ENCODE measurements at places on chromosomes 6 and 20.

GRCh38 chr6:76435174-76435573 lies 362.7 kb upstream of the IMPG1 start:
- DNase-seq = no peak

- DNase-seq = no peak
Measured at GRCh38 chr6:140068801-140069200, 694.4 kb upstream of the CITED2 start.

DNA sequence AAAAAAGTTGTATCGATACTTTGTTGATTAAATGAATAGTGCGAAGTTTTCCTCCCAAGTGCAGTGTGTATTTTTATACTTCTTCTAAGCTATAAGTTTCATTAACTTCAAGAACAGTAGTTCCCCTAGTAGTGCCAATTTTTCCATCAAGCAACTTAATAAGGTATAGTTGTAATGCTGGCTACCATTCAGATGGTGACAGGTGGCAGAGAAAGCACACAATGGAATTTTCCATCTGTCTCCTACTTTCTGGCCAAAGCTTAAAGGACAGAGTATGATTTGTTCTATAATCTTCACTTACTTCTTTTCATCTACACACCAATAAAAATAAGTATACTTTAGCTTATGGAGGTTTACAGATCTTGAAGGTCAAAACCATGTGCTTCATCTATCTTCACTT lies 431.1 kb downstream of the NKAIN2 start:
- DNase-seq = no peak

DNA sequence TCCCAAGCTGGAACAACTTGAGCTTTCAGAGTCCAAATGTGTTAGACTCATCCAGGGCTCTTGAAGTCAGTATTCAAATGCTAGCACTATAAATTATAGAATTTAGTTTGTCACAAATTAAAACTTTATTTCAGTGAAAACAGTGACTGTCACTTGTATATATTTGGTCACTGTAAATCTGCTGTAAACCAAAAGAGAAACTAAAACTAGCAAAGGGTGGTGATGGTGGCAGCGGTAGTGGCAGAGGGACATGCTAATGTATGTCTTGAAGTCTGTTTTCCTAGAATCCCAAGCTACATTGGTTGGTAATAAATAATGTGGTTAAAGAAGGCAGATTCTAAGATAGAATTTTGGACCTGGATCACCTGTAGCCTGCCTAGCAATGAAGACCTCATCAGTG lies 140.4 kb upstream of the CENPW start:
- DNase-seq = no peak

- DNase-seq = no peak
Measured at GRCh38 chr6:36339146-36339545, 2.5 kb upstream of the BNIP5 start.

DNA sequence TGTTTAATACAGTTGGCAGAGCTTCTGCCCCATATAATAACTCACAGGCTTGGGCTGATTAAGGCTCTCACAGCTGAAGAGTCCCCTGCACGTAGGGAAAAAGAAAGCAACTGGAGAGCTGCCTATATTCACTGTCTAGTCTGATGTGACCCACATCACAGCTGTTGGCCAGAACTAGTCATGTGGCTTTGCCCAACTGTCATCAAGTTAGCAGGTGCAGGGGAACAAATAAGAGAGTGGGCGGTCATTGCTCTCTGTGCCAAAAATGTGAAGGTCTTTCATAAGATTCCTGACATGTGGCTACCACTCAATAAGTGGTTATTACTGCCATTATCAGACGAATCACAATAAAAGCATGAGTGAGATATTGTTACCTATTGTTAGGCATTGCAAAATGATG lies 665.2 kb downstream of the DOK5 start:
- DNase-seq = no peak

- DNase-seq = no peak
Measured at GRCh38 chr6:53643481-53643965, 22.0 kb downstream of the KLHL31 start.

DNA sequence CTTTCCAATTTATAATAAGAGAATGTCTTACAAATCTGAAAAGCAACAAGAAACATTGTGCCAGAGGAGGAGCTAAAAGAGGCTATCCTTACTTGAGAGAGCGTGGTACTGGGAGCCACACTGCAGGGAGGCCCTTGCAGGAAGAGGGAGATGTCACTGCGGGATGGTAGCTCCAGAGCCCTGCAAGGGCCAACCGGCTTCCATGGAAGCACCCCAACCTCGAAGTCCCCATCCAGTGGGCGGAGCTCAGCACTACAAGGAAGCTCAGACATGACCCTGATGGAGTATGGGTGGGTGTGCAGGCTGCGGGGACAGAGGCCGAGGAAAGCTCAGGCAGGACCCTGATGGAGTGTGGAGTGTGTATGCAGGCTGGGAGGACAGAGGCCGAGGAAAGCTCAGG lies 57.8 kb upstream of the RPS6KA2 start:
- no peak for DNase-seq

- no peak for DNase-seq
Measured at GRCh38 chr6:29791786-29792122, 35.9 kb upstream of the HLA-G start.

DNA sequence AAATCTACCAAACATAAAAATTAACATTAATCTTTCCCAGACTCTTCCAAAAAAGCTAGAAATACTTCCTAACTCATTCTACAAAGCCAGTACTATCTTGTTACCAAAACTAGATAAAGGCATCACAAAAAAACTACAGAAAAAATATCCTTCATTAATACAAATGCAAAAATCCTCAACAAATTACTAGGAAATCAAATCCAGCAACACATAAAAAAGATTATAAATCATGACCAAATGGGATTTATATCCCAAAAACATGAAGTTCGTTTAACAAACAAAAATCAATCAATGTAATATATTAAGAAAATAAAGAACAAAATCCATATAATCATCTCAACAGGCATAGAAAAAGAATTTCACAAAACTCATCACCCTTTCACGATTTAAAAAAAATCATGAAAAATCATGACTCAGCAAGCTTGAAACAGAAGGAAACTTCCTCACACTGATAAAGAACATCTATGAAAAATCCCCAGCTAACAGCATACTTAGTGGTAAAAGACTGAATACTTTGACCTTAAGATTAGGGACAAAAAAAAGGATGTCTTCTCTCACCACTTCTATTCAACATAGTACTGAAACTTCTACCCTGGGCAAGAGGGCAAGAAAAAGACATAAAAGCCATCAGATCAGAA lies 43.2 kb downstream of the RANBP9 start:
- DNase-seq = no peak

- no peak for DNase-seq
Measured at GRCh38 chr6:113779656-113780055, 77.5 kb upstream of the MARCKS start.

- DNase-seq = no peak
Measured at GRCh38 chr6:42370323-42370985, 81.3 kb downstream of the TRERF1 start.

DNA sequence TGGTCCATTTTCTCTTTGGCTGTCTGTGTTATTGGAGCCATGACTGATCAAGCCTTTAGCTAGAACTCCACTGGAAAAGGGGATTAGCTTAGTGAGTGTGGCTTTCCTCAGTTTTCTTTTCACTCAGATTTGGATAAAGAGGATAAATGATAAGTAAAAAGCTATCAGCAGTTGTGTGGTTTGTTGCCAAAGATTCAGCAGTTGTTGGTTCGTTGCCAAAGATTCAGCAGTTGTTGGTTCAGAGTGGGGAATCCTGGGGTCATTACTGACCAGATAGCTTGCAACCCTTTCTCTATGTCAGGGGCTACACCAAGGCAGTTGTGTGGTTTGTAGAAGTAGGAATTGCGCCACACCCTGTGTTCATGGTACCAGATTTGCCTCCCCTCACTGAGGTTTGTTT lies 107.7 kb upstream of the SCP2D1 start:
- no peak for DNase-seq

DNA sequence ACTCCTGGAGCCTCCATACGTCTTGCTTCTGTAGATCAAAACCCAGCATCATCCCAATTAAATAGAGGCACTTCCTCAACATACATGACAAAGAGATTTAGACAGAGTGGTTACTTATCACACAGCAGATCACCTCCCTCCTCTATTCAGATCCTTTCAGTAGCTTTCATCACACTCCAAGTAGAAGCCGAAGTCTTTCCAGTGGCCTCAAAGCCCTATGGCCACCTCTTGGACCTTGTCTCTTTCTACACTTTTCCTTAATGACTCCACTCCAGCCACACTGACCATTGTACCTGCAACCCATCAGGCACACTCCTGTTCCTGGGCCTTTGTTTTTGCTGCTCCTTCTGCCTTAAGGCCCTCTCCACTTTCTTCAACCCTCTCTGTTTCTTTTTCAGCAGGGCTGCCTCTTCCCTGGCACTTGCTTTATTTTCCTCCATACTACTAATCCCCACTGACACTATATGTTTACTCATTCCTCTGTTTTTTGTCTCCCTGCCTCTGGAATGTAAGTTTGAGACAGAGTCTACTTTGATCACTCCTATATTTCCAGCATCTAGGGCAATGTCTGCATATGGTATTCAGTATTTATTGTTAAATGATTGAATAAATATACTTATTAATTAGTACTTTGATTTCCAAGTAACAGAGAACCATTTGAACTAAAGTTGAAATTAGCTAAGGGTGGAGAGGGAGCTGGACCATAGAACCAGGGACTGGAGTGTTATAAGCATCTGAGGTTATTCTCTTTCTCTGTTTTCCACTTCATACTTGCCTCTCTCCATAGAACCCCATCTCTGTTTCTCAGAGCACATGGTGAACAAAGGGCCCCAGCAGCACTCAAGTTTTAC lies 43.4 kb upstream of the TRAM2 start:
- no peak for DNase-seq

DNA sequence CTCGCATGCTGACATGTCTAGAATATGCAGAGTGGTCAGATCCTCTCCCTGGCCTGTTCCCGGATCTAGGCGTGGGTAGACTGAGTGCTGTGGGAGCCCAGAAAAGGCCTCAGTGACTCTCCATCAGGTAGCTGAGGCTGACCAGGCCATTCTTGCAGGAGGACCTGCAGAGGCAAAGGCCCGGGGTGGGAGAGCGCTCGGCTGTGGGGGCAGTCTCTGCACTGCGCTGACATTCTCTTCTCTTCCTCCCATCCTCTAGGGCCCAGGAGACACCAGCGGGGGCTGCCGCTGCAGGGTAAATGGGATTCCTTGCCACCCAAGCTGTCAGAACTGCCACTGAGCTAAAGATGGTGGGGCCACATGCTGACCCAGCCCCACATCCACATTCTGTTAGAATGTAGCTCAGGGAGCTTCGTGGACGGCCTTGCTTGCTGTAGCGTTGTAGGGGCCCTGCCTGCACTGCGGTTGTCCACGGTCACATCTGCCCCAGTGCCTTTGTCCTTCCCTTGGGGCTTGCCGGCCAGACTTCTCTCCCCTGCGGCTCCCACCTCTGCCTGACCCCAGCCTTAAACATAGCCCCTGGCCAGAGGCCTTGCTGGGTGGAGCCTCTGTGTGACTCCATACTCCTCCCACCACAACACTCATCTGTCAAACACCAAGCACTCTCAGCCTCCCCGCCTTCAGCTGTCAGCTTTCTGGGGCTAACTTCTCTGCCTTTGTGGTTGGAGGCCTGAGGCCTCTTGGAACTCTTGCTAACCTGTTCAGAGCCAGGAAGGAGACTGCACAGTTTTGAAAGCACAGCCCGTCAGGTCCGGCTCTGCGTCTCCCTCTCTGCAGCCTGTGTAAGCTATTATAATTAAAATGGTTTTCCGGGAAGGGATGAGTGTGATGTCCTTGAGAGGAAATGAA lies 22.2 kb downstream of the RBCK1 start:
- no peak for DNase-seq

DNA sequence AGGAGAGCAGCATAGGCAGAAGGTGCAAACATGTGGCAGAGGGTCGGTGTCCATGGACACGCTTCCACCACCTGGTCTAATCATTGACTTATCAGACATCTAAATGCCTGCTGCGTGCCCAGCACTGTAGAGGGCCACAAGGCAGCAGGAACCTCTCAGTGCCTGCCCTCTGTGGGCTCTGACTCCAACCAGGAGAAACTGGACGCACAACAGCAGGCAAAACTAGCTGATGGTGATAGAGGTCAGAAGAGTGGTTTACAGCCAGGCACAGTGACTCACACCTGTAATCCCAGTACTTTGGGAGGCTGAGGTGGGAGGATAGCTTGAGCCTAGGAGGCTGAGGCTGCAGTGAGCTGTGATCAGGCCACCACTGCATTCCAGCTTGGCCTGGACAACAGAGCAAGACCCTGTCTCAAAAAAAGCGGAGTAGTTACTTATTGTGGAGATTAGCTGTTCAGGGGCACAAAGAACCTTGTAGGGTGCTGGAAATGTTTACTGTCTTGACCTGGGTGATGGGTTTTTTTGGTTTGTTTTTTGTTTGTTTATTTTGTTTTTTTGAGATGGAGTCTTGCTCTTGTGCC lies 46.5 kb downstream of the PPARD start:
- no peak for DNase-seq

GRCh38 chr6:148775161-148775560 lies 28.3 kb downstream of the UST start:
- no peak for DNase-seq

DNA sequence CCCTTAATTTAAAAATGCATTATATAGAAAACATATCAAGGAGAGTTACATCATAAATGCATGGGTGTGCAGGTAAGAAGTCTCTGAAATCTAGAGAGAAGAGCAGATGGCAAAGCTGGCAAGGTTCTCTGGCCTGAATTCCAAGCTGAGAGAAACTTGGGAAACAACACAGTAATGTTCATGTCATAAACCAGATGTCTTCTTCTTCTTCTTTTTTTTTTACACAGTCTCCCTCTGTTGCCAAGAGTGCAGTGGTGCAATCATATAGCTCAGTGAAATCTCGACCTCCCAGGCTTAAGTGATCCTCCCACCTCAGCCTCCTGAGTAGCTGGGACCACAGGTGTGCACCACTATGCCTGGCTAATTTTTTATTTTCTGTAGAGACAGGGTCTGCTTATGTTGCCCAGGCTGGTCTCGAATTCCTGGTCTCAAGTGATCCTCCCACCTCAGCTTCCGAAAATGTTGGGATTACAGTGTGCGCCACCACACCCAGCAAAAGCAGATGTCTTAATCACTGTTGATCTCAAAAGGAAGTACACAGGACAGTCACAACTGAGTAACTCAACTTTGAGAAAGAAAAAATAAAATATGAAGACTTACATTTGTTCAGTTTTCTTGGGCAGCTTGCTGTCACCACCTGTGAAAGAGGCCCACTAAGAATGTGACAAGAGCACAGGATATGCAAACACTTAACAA lies 77.3 kb downstream of the DNAAF9 start:
- peak; percentile 45 for DNase-seq

DNA sequence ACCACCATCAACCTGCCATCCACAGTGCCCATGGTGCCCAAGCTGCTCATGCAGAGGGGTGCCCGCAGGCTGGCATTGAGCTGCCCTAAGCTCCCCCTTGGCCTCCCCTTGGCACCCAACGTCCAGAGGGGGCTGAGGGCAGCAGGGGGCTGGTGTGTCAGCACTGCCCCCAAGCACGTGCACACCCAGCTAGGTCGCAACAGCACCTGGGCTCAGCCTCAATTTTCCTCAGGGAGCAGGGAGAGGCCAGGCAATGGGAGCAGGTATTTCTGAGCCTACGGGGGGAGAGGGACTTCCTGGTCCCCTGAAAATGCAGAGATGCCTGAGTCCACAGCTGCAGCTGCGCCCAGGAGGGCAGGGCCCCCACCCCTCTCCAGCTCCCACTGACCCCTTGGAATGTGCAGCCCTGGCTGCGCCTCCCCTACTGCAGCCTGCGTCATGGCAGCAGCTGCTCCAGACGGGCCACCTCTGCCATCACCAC lies 204.2 kb downstream of the ANKRD60 start:
- no peak for DNase-seq

GRCh38 chr6:102928109-102928508 lies 1534.6 kb downstream of the GRIK2 start:
- no peak for DNase-seq

- no peak for DNase-seq
Measured at GRCh38 chr20:18715564-18715963, 98.0 kb upstream of the SCP2D1 start.

Data from HL-60 (cell line).